ENCODE measurements at places on chromosomes 1 and 21. TPM values are rescaled to one million over a fixed set of nuclear protein-coding genes. Genes with fewer than 3 reads are reported as not detected.

WNT4 gene
- 0.79 TPM for total RNA-seq

- DNase-seq: no peak
Observed at GRCh38 chr1:239583536-239583935, 197.2 kb downstream of the CHRM3 start.

GRCh38 chr21:42227909-42228708, 9.2 kb downstream of the ABCG1 start:
- peak; percentile 70 for DNase-seq

DNA sequence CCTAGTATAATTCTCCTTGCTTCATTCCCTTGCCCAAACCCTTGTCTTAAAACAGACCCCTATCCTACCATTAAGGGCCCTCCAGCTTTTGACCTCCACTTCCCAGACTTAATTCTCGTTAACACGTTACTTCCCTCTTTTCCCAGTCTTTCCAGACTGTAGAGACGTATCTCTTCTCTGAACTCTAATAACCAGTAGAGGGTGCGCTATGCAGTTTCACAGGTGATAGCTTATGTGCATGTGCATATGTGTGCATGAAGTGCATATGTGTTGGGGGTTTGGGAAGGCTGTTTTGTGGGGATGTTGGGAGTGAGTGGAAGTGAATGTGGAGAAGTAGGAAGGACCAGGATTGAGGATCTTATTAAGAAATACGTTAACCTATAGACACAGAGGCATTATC, 78.1 kb upstream of the CCDC190 start:
- DNase-seq: no peak

GRCh38 chr1:37797750-37798345, 4.2 kb downstream of the MANEAL start:
- DNase-seq: no peak

GRCh38 chr21:42746593-42747275, 93.3 kb downstream of the PDE9A start:
- no peak for DNase-seq

- no peak for DNase-seq
Observed at GRCh38 chr1:236122176-236122575, 20.2 kb upstream of the GPR137B start.

GRCh38 chr1:187313115-187313514, 484.4 kb downstream of the PLA2G4A start:
- no peak for DNase-seq

DNA sequence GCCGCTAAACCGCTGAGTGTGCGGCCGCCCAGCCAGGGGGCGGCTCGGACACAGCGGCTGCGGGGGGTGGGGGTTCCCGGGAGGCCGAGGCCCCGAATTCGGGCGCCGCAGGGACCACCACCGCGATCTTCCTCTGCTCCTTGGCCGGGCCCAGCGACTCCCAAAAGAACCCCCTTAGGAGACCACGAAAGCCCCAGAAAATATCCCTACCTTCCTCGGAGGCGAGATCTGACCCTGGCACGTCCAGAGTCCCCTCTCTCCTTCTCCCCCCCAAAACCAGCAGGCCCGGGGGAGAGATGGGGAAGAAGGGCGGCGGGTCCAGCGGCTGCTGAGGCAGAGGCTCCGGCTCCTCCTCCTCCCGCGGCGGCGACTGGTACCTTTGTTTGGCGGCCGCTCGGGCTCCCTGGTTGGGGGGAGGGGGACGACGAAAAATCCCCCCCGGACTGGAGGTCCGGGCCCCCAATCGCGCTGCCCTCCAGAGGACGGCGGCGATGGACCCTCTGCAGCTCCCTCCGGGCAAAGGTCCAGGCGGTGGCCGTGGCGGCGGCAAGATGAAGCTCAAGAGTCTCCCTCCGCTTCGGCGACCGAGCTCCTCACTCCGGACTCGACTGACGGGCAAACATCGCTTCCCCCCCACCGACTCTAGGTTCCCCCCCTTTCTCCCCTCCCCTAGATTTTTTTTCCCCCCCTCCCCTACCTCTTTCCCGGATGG, at the start of gene ARID4B:
ARID4B (minus strand) TSS at position 621 of the 712 bp plus-strand sequence. CDS start 1,260 bp downstream, outside the sequence.
- no peak for DNase-seq
